CD8-positive, alpha-beta T cell (primary cell): ENCODE measurements at places on chromosomes 6 and 20. TPM values are rescaled to one million over a fixed set of nuclear protein-coding genes. Genes with fewer than 3 reads are reported as not detected.

MMP24 gene
- total RNA-seq = 0.08 TPM

LCA5 gene
- total RNA-seq = not detected

PSMA7 gene
- total RNA-seq = 179 TPM

MRAP2 gene
- total RNA-seq = not detected

KIF25 gene
- total RNA-seq = not detected

E2F3 gene
- 6.2 TPM for total RNA-seq

GFRAL gene
- not detected for total RNA-seq

FUT9 gene
- total RNA-seq = not detected

NHLRC1 gene
- total RNA-seq = not detected

AGER gene
- 11.9 TPM for total RNA-seq

BFSP1 gene
- 0.31 TPM for total RNA-seq

C6orf163 gene
- 0.71 TPM for total RNA-seq

APOBEC2 gene
- total RNA-seq = not detected

- no peak for DNase-seq
Observed at GRCh38 chr6:125183391-125183790, 29.8 kb downstream of the TPD52L1 start.

DNA sequence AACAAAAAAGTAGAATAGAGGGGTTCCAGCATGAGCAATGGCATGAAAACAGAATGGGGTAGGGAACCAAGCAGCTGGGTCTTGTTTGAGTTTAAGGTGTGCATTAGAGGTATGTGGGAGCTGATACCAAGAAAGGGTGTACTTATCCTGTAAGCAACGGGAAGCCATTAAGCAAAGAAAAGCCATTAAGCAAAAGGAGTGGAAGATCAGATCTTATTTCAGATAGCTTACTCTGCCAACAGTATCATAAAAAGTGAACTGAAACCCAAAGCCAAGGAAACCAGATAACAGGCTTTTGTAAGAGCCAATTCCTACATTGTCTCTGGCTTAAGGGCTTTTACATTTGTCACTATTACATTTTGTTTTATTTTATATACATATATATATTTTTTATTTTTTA is 21.3 kb upstream of the BEND6 start:
- DNase-seq = no peak

- no peak for DNase-seq
Observed at GRCh38 chr6:45074439-45074838, 253.7 kb upstream of the RUNX2 start.

DNA sequence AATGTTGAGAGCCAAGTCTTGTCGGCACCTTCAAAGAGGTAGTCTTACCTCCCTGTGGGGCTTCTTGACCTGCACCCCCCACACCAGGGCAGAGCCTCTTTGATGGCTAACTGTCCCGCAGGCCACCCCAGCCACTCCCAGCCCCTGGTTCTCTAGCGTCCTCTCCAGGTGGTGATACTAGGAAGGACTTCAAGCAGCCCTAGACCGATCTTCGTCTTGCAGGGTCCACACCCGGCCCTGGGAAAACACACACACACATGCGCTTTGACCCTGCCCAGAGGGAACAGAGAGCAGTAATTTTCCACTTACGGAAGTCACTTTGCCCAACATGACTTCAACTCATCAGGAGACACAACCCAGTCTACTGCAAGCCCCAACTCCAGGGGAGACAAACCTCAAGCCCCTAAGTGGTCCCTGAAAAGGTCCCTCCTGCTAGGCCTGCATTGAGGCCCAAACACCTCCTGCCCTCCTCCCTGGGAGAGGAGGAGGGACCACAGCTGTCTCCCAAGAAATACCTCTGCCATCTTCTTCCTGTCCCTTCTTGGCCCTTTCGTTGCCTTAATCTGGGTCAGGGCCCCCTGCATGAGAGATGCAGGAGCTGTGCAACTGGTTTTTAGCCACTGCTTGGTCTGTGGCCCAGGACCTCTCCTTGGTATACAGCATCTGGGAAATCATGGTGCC is 2.9 kb upstream of the BPIFB1 start:
- no peak for DNase-seq

DNA sequence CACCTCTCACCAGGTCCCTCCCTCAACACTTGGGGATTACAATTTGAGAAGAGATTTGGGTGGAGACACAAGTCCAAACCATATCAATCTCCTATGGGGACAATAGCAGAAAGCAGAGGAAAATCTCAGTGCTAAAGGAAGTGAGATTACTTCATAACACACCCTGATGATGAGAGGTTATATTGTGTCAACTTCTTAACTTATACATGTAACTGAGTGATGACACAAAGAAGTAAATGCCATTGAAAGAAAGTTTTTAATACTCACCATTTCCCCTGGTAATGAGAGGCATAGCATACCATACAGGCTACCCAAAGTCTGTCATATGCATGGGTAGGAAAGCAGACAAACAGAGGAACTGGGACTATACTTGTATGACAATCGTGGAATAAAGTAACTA is 137.2 kb downstream of the MMUT start:
- DNase-seq = no peak

- no peak for DNase-seq
Observed at GRCh38 chr6:126447367-126447766, 107.5 kb downstream of the CENPW start.

DNA sequence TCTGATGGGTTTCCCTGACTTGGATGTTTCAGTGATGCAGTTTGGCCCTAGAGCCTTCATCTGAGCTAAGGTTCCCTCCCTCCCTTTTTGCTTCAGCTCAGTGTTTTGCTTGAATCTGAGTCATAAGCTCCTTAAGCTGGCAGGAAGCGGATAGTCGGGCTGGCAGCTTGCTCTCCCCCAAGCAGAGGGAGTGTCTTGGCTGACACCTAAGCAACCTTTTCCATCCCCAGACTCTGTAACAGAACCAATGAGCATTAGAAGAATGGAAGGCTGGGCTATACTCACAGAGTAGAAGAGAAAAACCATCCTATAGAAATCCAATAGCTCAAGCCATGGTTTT is 98.3 kb downstream of the HAO1 start:
- DNase-seq = no peak

DNA sequence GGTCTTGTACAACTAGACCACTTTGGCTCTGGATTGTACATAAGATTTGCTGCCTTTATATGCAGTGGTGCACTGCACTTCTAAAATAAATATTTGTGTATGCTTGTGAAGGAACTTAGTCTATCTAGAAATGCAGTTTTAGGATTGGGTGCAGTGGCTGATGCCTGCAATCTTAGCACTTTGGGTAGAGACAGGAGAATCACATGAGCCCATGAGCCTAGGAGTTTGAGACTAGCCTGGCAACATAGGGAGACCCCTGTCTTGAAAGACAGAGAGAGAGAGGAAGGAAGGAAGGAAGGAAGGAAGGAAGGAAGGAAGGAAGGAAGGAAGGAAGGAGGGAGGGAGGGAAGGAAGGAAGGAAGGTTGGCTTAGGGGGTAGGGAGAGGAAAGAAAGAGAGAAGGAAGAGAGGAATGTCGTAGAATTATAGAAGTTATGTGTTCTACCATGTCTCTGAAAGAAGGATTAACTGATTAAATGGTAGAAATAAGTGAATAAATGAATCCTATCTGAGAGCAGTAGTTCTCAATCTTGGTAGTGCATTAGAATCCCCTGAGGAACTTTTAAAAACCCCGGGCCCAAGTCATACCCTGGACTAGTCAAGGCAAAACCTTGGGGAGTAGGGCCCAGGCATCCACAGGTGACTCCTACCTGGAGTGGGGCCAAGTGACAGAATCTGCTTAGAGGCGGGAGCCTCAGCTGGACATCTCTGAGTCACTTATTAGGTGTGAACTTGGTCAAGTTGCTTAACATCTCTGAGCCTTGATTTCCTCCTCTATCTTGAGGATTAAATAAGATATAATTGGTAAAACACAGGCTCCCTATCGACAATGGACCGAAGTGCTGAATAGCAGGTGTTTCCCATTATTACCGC is 130.3 kb downstream of the ZNF217 start:
- DNase-seq = no peak

DNA sequence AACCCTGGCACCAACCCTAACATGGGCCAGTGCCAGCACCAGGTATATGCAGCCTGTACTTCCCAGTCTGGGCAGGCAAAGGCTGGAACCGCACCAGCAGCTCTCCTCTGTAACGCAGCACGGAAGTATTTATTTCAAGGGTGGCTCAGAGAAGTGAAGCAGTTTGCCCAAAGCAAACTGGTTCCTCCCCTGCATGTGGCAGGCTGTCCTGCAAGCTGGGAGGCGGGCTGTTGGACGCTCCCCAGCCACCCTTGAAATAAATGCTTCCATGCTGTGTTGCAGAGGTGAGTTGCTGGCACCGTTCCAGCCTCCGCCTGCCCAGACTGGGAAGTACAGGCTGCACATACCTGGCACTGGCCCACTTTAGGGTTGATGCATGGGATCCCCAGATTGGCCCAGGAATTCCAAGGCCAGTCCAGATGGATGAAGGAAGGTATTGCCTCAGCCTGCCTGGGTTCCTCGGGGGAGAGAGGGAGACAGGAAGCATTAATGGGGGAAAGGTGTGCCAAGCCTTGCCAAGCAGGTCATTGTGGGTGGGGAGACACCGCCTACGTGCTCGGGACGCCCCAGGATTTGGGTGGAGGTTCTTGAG is 49.8 kb downstream of the PPARD start:
- DNase-seq = no peak

DNA sequence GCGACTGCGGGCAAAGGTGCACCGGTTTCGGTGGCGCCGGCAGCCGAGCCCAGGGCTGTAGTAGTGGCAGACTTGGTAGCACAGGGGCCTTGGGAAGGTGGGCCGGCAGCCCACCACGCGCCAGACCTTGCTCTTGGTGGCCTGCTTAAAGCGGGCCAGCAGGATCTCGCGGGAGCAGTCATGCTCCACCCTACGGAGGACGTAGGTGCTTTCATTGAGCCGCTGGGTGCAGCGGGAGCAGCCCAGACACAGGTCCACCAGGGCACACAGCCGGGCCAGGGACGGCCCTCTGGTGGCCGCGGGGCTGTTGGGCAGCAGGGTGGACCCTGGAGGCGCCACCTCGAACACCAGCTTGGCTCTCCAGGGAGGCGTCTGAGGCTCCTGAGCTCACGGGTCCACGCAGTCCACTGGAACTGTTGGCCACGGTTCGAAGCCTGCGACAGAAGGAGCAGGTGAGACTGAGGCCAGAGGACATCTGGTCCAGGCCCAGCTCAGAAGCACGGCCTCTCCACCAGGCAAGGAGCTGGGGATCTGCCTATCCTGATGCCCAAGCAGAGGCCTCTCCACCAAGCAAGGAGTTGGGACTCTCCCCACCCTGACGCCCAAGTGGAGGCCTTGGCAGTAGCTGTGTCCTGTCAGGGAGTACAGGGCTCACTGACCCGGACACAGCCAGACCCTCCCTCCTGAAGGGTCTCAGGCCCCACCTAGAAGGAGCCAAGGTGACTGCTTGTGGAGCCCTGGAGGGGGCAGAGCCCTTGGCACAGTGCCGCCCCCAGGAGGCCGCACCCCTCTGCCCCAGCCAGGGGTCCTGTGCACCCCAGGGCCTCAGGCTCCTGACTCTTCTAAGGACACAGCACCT is 1.0 kb downstream of the HELZ2 start:
- no peak for DNase-seq

GRCh38 chr6:124674042-124674441 is 288.2 kb upstream of the RNF217 start:
- DNase-seq = no peak

DNA sequence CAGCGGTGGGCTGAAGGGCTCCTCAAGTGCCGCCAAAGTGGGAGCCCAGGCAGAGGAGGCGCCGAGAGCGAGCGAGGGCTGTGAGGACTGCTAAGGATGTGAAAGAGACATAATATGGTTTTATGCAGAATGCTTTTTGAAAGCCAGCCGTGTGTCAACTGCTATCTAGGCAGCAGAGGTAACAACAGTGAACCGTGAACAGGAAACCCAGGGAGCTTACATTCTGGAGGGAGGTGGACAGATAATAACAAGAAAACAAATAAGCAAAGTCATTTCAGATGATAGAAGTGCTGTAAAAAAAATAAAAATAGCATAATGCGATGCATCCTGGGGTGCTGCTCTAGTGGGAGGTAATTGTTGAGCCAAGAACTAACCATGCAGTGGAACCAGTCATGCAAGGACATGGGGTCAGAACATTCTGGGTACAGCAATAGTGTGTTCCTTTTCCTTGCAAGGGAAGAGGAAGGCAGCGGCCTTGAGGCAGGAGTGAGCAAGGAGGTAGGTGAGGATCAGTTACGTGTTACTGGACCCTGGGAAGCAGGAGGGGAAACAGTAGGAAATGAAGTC is 134.4 kb upstream of the TMEM170B start:
- no peak for DNase-seq

DNA sequence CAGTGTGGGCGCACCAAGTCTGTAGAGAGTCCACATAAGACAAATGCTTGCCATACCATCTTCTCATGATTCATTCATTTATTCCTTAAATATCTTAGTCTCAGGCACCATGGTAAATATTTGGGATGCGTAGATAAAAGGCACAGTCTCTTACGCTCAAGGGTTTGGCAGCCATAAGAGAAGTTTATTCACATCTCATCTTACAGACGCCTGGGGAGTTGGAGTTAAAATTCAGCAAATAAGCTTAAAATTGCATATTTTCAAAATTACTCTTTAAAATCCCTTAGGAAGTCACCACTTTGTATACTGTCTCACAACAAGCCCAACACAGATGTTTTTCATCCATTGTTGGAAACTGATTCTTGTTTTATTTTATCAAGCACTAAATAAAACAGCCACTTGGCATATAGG is 363.3 kb downstream of the KIF16B start:
- no peak for DNase-seq

DNA sequence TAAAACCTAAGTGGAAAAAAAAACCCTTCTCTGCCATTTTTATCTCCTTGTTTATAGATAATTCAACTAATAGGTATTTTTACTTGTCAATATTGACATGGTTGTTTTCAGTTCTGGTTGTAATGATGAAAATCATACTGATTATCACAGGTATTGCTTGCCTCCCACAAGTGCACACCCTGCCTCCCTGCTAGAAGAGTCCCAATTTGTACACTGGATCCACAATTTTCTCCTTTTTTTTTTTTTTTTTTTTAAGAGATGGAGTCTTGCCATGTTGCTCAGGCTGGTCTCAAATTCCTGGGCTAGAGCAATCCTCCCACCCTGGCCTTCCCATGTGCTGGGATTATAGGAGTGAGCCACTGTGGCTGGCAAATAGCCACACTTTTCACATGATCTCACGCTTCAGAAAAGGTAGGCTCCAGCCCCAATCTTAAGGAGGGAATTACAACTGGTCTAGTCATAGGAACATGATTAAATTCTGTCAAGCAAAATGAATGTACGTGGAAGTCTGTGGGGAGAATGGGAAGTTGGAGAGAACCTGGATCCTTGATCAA is 12.3 kb downstream of the DYNLT2 start:
- DNase-seq = no peak

- DNase-seq = no peak
Observed at GRCh38 chr6:169167581-169168301, 85.9 kb downstream of the THBS2 start.

DNA sequence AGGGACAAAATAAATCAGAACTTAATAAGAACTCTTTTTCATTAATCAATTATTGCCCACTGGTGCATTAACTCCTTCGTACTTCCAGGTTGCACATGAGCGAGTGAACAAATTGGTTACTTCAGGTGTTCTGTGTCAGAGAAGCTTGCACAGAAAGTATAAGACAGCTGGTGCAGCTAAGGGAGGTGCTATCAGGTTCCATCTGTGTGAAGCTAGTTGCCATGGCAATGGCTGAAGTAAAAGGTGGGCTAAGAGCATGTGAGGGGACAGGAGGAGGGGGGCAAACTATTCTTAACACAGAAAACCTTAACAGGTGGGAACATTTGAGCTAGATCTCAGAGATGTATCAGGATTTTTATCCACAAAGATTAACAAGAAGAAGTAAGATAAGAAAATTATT is 81.6 kb downstream of the MANEA start:
- DNase-seq = no peak

GRCh38 chr20:3825526-3825925 is 5.2 kb downstream of the AP5S1 start:
- DNase-seq = no peak

- DNase-seq = no peak
Observed at GRCh38 chr6:111564482-111564945, 41.2 kb downstream of the TRAF3IP2 start.
